ENCODE measurements at places on chromosomes 2 and 18.
A peak's percentile ranks its signal among the peaks of the same experiment; 100 is the strongest.

- DNase-seq, result no peak
These were observed 455.1 kb downstream of the PLCL1 start for GRCh38 chr2:198259496-198259895.

DNA sequence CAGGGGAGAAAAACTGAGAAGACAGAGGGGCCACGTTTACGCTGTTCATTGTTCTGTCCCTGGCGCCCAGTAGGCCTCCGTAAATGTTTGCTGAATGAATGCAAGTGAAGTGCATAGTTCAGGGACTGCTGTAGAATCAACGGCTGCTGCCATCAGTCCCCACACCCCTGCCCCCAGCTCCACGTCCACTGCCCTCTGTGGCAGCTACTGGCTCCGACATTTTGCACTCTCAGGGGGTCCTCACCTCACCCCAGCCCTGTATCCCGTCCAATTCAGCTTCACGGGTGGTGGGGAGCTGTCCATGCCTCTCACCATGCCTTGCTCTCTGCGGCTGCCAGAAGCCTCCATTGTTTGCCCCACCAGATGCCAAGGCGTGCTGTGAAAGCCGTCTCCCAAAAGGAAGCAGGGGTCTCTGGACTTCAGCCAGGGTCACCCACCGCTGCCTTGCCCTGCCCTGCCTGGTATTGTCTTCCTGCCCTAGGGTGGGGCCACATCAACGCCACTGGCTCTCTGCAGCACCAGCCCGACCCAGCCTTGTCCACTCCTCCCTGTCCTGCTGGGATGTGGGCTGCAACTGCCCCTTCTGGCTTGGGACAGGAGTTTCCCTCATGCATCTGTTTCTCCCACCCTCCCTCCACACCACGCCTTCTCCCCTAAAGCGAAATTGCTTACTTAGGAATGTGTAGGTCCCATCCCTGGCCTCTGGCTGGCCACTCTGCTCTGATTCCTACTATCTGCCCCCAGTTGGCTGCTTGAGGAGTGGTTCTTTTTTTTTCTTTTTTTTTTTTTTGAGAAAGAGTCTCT, 86.0 kb downstream of the RHOB start:
- DNase-seq, result no peak

DNA sequence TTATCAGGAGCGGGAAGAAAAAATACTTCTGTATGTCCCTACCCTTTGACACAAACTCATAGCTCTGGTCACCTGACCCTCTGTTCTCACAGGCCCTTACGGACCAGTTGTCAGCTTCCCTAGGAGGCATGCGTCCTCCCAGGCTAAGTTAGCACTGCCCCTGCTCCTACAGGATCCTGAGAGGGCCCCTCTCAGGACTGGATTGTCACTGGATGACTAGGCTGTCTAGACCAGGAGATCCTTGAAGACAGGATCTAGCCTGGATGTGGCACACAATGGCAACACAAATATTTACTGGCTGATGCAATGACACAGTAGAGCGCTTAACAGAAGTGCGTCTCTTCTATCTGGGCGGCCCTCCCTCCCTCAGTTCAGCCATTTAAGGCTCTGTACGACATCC, 7.7 kb downstream of the FAM228A start:
- no peak for DNase-seq

DNA sequence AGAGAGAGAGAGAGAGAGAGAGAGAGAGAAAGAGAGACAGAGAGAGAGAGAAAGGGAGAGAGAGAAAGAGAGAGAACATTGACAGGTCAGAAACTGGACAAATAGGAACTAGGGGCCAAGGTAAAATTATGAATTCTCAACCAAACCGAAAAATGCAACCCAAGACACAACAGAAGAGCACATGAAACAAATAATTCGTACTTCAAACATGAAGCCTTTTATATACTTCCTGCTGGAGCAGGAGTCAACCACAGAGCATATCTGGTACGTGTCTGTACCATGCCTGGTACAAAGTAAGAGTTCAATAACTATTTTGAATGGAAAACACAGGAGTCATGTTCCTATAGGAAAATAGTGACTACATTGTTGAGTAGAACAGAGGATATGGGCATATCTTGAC, 6.5 kb upstream of the VPS54 start:
- DNase-seq, result peak; percentile 21

DNA sequence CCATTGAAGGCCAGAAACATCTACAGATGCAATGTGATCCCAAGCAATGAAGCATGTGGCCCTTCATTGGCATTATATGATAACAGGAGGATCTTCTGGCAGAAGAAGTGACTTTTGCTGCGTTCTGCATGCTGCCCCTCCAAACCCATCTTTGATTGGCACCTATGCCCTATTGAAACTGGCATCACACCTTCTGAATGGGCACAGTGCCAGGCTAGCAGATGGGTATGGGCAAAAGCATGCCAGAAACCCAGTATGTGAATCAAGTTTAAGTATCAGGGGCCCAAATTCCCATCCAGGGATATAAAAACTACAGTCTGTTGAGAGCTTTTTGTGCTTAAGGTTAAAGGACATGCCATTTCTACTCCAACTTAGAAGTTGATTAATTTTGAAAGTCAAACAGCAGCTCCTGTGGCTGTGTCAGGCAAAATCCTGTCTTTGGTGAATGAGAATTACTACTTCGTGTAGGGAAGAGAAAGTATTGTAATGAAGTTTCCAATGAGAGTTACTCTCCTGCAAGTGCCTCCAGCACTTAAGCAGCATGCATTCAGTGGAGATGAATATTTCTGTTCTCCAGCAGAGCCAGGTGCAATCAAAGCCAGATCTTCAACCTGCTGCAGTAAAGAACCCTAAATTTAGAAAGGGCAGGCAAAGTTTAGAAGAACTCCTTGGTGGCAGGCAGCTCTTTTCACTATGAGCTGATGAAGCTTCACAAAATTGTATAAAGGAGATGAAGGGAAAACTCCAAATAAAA, 8.6 kb downstream of the VRK2 start:
- DNase-seq, result no peak

GRCh38 chr2:98917031-98917471, 19.0 kb downstream of the CRACDL start:
- no peak for DNase-seq

GRCh38 chr2:212974692-212975091, 176.7 kb downstream of the IKZF2 start:
- no peak for DNase-seq

DNA sequence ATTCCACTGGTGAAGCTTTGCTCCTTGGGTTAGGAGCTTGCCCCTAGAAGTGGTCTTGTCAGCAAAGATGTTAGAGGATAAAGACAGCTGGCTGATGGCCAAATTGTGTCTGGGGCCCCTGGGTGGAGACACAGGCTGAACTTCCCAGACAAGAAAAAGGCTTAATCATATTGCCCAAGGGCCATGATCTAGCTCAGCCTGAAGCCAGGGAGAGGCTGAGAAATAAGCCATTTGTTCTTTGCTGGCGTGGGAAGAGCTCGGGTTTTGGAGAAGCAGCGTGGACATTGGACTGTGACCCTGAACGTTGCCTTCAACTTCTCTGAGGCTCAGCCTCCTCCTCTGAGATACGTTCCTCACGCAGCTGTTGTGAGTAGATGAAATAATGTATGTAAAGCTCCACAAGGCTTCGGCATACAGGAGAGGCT, 153.0 kb downstream of the ZFP36L2 start:
- DNase-seq, result no peak

GRCh38 chr18:73717570-73717969, 430.1 kb downstream of the FBXO15 start:
- DNase-seq, result no peak

DNA sequence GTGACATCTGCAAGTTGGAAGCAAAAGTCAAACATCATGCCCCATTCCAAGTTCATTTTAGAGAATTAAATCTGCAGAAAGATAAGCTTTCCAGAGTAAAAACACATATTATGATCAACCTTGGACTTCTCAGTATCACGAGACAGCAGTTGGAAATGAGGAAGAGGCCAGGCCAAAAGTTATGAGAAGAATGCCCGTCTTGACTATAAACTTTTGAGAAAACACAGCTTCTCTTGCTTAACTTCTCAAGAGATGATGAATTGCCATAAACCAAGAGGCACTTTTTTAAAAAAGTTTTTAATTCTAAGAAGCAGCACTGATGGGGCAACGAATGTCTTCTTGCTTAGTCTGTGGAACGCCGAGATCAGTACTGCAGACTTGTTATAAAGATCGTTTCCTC, 52.6 kb upstream of the NFU1 start:
- DNase-seq, result no peak

DNA sequence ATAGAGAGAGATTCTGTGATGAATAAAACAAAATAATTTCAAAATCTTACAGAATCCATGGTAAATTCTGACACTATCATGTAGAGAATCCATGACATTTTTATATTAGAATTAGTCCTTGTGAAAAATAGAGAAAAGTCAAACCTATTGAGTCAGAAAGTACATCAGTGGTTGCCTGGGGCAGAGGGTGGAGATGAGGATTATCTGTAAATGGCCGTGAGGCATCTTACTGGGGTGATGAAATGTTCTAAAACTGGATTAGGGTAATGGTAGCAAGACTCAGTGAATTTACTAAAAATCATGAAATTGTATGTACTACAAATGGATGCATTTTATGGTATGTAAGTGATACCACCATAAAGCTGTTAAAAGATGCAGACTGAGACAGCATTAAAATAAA, 323.1 kb downstream of the SLC8A1 start:
- no peak for DNase-seq

DNA sequence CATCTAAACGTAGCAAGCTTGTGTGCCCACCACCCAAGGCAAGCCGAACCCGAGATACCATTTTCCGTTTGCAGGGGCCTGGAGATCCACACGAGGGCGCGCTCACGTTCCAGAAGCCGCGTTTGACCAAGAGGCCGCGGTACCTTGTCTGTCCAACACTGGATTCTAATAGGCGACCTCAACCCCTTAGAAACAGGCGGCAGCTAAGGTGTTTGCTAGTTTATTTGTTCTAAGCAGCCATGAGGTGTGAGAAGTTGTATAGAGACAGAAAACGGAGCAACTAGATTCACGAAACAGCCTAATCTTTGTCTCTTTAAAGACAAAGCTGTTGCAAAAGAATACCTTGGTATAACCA, 4.2 kb downstream of the HOXD11 start:
- DNase-seq, result peak; percentile 47

- DNase-seq, result no peak
These were observed 7.9 kb downstream of the MAP3K2 start for GRCh38 chr2:127379712-127380355.

DNA sequence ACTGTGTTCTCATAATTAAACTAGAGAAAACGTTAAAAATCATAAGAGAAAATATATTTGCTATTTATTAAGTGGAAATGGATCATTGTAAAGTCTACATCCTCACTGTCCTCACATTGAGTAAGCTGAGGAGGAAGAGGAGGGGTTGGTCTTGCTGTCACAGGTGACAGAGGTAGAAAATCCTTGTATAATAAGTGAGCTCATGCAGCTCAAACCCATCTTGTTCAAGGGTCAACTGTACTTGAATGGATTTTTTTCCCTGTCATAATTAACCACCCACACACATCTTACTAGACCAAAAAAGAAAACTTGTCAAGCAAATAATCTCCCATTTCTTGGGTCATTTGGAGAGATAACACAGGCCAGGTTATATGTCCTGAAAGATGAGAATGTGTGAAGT, 231.2 kb downstream of the NEDD4L start:
- no peak for DNase-seq

All from activated CD4-positive, alpha-beta T cell treated with anti-CD3 and anti-CD28 coated beads, Interleukin-2, Interleukin-6, amounts not matched to agents 100 ng/mL and 50 ng/mL, durations not matched to agents 16 hours and 8 hours (primary cell).